ENCODE measurements at places on chromosomes 4 and X.

GRCh38 chrX:31331015-31331414 lies 259.2 kb upstream of the FTHL17 start:
- no peak for DNase-seq

DNA sequence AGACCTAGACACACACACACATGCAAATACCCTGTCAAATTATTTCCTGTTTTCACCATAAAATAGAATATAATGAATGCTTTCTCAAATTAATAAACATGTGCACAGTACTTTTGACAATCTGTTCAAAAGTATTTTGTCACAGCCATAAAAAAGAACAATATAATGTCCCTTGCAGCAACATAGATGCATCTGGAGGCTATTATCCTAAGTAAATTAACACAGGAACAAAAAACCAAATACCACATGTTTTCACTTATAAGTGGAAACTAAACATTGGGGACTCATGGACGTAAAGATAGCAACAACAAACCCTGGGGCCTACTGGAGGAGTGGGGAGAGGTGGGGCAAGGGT lies 15.5 kb downstream of the RAB40A start:
- DNase-seq: no peak

GRCh38 chrX:13669246-13669737 lies 16.4 kb downstream of the TCEANC start:
- DNase-seq: peak; percentile 74

DNA sequence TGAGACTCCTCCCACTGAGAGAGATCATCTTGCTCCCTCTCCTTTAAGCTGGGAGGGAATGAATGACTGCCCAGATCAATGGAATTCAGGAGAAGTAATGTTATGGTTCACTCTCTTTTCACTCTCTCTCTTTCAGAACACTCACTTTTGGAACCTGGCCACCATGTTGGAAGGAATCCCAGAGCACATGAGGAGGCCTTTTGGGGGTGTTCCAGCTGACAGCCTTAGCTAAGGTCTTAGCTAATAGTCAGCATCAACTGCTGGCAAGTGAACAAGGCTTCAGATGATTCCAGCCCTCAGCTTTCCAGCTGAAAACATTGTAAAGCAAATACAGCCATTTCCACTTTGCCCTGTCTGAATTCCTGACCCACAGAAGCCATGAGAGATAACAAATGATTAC lies 124.0 kb upstream of the CLNK start:
- no peak for DNase-seq

DNA sequence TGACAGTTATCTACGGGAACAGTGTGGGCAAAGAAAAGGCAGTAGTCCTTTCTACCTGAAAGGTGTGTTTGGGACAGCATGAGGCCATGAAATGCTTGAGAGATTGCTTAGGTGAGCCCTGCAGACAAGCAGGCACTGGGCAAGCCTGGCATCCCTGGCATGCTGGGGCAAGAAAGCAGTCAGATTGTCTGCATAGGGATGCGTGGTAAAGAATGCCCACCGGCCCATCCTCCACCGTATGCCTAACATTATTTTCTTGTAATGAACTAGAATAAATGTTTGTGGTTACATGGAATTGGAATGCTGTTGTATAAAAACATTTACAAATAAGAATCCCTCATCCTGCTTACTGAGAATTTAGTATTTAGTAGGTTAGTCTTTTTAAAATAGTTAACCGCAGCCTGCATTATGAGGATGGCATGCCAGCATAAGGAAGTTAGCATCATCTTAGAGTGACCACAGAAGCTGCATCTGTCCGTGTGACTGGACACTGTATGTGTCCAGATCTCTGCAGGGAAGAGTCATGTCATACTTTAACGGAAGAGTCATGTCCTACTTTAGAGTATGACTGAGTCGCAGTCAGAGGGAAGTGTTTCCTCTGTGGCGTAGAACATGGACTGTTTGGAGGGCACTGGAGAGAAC lies 18.9 kb downstream of the ZBTB49 start:
- no peak for DNase-seq

DNA sequence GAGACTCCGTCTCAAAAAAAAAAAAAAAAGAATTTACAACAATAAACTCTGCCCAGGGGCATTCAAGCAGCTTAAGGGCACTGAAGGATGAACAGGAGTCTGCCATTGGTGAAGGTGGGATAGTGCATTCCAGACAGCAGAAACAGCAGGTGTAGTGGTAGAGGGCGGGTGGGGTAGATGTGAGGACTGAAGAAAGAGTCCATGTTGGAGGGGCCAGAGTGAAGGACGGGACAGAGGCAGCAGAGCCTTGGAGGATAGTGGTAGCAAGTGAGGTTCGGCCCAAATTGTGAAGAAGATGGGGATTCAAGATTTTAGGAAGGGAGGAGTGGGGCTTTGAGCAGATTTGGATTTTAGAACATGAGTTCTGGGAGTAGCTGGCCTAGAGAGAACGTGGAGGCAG lies 75.7 kb downstream of the MED28 start:
- DNase-seq: no peak

DNA sequence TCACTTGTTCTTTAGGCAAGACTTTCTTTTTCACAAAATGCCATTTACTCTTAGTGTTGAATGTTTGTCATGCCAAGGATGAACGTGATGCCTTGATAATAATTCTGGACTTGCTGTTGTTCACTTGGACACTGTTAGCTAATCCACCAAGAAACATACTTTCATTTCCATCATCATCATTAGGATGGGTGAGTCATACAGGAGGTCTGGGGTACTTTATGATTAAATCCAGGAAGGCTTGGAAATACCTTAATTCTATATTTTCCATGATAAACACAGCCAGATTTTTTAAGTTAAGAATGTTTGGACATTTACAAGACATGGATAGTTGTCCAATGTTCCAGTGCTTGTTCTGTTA lies 260.7 kb upstream of the GIMD1 start:
- DNase-seq: no peak

DNA sequence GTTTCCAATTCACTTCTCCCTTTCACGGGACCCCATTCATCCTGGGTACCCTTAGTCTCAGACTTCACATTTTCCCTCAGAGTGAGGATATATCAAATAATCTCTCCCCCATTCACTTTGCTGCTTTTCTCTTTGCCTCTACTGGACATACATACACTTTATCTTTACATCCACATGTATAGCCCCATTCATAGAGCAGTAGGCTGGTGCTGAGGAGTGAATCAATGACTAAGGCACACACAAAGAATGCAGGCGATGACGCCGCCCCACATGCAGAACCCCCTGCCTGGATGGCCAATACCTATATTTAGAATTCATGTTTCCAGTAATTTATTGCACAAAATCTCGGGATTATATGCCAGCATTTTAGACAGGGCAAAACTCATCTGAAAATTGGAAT lies 554.3 kb upstream of the TENM3 start:
- DNase-seq: no peak

GRCh38 chrX:997631-998137 lies 214.8 kb downstream of the CRLF2 start:
- no peak for DNase-seq

DNA sequence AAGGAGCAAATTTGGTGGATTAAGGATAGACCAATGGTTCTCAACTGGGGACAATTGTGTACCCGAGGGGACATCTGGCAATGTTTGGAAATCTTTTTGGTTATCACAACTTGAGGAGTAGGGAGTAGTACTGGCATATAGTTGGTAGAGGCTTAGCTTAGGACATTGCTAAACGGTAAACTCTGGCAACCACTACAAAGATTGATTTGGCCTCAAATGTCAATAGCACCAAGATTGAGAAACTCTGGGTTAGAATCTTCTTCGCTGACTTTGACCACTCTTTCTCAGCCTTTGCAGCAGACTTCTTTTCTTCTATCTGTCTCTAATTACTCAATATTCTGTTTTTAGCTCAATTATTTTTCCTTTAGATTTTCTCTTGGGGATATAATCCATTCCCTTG lies 1.5 kb upstream of the NBDY start:
- no peak for DNase-seq

DNA sequence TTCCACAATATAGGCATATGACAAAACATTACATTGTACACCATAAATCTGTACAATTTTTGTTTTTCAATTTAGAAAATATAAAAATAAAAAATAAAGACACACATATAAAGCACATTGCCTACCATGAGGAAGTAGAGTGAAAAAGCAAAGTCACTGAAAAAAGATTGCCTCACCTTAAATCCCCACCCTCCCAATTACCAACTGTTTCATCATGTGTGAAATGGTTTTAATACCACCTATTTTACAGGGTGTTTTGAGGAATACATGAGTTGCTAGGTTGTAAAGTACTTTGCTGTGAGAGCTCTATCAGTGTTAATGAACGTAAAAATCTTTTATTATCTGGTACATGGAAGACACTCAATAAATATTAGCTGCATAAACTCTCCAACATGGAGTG lies 373.6 kb upstream of the NDST3 start:
- DNase-seq: no peak

- DNase-seq: no peak
These were observed 14.8 kb downstream of the ELOVL6 start for GRCh38 chr4:110183643-110184042.

GRCh38 chr4:189845145-189845846 lies 95.4 kb upstream of the FRG1 start:
- no peak for DNase-seq

- no peak for DNase-seq
These were observed 25.1 kb upstream of the HS6ST2 start for GRCh38 chrX:132983496-132983895.

DNA sequence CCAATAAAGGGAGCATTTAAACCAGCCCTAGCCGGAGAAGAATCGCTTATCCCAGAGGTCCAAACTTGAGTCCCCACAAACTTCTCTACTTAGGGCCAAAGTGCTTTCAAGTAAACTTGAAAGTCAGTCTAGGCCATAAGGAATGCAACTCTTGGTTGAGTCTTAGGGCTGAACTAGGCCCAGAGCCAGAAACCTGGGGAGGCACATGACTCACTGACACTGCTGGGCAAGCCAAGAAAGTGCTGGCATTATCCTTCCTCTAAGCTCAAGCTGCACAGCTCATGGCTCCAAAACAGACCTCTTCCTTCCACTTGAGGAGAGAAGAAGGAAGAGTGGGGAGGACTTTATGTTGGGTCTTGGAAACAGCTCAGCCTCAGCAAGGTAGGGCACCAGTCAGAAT lies 1257.3 kb upstream of the DIAPH2 start:
- DNase-seq: no peak

DNA sequence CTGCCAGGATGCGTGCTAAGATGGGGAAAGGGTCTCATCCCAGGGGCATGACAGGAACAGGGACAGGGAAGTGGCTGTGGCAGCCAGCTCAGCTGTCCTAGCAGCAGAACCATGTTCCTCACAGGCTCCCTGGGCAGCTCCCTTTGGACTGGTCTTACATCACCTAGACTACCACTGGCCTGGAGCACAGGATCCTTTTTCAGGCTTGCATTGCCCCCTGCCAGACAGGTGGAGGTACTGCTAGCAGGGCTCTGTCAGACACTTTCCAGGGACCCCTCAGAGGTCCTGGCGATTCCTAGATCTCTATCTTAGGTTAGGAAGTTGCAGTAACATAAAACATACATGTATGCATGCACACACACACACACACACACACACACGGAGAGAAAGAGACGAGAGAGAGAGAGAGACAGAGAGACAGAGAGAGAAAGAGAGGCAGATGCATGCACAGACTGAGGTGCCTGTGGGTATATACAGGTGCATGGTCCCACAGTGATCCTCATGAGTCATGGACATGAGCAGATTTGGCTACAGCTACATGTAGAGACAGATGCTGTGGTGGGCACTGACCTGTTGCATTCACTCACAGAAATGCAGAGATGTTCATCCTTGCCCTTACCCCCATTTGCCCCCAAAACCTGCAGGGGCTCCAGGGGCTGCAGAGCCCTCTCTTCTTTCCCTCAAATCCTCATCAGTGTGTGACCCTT lies 63.6 kb downstream of the STARD8 start:
- no peak for DNase-seq

DNA sequence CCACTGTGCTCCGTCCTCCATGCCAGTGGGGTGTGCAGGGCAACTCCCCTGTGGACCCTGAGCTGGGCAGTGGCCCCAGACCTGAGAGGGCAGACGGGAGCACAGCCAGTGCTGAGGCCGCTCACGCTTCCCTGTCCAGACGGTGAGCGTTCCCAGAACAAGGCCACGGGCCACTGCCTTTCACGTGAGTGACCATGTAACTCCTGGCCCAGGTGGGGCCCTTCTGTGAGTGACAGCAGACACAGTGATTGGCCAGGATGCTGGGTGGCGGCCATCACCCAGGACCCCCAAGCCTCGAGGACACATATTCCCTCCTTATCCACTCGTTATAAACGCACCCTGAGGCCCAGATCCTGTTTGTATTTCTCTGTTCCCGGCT lies 10.5 kb downstream of the NSG1 start:
- no peak for DNase-seq

DNA sequence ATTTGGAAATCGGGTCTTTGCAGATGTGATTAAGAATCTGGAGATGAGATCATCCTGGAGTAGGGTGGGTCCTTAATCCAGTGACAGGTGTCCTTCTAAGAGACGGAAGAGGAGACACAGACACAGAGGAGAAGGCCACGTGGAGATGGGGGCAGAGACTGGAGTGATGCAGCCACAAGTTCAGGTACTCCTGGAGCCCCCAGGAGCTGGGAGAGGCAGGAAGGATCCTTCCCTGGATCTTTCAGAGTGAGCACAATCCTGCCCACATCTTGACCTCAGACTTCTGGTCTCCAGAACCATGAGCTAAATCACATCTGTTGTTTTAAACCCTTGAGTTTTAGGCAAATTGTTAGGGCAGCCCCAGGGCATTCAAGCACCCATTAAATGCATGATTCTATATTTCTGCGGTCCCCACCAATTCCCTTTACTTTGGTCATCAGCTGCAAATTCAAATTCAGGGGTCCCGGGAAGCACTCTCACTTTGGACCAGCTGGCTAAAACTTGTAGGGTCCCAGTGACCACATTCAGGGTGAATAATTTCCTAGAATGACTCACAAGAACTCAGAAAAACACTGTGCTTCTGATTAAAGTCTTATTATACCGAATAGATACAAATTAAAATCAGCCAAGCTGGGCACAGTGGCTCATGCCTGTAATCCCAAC lies 12.8 kb upstream of the AKAP17A start:
- DNase-seq: no peak

DNA sequence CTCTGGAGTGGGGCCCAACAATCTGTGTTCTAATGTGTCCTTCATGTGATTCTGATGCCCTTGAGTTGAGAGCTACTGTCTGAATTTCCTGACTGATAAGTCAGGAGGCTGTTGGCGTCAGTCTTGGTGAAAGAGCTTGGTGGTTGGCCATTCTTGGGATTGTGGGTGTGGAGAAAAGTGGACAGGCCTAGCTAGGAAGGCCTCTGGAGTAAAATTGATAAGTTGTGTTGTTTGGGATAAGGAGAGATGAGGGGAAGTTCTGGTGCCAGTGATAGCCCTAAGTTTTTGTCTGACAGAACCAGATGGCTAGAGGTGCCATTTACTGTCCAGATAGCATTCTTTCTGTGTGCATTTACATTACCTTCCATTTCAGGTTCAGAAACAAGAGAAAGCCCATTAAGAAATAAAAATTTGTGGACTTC lies 11.7 kb downstream of the NSD2 start:
- no peak for DNase-seq

DNA sequence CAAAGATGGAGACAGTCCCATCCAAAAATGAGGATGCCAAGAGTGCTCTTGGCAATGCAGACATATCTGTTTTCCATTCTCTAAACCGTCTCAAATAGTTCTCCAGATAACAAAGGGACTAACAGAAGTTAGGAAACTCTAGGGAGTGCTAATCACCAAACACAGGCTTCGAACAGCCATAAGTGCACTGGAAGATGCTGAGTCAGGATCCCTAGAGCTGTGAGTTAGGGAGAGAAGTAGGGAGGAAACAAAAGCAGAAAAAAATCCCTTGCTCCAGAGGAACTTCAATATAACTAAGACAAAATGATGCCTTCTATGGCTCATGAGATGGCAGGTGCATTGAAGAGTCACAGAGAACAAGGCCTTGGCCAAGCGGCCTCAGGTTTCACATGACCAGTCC lies 251.0 kb upstream of the PPARGC1A start:
- no peak for DNase-seq

- DNase-seq: no peak
These were observed 8.7 kb upstream of the TADA2B start for GRCh38 chr4:7034262-7035081.

Measured in NCI-H1048 (cell line).